ENCODE measurements at places on chromosomes 6 and 20.

DNA sequence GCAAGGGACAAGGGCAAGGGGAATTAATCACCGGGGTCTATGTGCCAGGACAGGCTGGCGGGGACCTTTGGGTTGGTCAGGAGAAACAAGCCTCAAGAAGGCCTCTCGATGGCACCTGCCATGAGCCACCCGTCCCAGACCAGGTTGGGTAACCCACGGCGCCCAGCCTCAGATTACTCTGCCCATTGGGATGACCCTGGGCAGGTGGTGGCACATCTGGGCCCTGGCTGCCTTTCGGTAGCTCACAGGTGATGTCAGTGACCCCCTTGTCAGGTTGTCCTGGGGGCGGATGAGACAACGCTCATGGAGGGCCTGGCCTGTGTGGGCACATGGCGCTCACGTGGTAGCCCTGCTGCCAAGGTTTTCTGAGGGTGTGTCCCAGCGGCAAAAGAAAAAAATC is 152.2 kb downstream of the SYCP2 start:
- DNase-seq = no peak

DNA sequence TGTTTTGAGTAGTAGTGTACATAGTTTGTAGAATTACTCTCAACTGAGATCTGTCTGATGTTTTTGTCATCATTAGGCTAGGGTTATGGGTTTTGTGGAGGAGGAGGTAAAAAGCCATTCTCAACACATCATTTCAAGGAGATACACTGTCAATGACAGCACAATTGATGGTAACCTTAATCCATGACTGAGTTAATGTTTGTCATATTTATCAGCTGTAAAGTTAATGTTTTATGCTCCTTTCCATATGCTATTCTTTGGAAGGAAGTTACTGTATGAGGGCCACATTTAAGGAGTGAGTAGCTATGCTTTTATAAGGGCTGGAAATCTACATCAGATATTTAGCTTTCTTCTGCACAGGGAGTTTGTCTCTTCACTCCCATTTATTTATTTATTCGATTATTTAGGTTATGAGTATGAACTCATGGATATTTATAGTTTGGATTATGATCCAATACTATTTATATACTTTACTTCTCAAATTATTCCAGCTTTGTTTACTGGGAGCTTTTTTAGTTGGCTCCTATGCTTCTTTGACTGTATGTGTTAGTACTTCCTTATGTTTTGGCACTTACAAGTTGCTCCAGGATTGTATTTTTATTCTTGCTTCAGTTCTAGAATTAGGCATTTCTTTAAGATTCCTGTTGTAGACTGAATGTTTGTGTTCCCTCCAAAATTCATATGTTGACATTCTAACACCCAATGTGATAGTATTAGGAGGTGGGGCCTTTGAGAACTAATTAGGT is 156.6 kb upstream of the HCRTR2 start:
- no peak for DNase-seq

DNA sequence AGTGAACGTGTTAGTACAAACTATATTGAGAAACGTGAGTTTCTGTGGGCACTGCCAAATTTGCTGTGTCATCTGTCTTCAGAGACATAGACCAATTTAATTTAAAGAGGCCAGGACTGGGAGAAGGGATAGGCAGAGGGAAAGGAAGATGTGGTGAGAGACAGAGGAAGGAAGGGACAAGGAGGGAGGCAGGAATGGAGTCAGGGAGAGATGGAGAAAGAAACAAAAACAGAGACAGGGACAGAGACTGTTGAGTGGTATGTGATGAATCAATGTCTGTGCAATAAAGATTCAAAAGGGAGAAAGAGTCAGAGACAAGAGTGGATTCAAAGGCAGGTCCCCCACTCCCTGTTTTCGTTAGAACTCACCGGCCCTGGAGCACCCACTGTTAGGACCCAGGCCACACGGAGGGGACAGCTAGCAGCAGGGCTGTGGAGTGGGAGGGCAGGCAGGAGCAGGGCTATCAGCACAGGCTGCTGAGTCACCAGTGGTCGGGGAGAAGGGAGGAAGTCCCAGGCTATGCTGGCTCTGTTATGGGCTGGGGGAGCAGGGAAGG is 51.6 kb upstream of the CHD6 start:
- peak; percentile 55 for DNase-seq

DNA sequence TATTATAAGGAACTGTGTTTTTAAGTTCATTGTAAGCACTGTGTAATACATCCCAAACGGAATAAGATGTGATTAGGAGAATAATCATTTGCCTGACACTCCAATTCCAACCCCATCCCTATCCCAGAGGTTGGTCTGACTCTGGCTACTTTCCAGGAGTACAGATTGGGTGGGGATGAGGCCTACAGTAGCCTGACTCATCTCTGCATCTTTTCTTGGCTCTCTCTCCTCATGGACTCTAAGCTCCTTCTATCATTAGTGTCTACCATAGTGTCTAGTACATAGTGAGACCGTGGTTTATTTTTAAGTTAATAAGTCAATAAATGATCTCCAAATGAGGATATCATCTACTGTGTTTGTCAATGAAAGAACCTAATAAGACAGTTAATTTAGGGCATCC is 92.2 kb upstream of the CNKSR3 start:
- no peak for DNase-seq

DNA sequence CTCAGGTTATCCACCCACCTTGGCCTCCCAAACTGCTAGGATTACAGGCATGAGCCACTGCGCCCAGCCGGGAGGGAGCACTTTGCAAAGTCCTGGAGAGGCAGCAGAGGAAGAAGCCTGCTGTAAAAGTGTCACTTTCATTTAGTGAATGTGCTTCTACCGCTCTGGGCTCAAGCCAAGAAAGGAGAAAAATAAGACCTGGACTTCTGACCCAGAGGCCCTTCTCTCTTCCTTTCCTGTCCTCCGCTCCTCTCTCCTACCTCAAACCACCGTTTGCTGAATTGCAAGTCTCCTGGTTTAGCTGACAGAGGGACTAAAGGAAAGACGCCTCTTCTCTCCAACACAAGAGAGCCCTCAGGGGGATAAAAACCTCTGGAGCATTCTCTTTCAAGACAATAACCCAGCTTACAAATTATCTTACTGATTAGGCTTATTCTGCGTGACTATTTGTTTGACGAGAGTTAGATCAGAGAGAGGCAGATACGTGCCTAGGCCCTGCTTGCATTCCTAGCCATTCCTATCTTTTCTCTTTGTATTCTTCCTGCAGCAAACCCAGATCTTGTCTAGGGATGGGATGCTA is 84.2 kb upstream of the SLC22A23 start:
- DNase-seq = no peak

- DNase-seq = no peak
Measured at GRCh38 chr20:58651946-58652605, 993 bp downstream of the STX16 start.

DNA sequence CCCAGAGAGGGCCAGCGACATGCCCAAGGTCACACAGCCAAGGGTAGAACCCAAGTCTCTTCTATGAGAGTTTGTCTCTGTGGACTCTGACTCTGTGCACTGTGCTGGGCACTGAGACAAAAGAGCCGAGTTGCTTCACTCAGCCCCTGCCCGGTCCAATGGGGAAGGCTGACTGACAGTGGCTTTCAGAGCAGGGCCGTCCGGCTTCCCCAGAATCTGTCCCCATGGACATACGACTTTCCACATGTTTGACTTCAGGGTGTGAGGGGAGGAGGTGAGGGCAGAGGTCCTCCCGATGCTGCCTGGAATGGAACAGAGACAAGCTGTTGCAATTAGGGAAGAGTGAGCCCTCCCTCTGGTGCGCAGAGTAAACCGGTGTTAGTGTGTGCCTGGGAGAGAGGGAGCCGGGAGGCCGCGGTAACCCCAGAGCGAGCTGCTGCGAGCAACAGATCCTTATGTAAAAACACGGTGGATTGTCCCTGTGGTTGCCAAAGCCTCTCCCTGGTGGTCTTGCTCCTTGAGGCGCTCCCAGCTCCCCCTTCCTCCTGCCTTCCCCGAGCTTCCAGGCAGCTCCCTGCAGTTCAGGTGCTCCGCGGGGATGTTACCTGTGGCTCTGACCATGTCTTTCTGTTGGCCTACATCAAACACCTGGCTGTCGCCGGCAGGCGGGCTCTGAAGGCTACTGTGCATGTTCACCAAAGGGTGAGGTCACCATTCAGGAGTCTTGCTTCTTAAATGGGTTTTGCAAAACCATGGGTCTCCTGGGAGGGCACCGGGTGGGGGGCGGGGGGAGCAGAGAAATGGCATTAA is 672 bp downstream of the SIRPA start:
- no peak for DNase-seq

GRCh38 chr6:13250703-13251102 is 77.6 kb downstream of the TBC1D7 start:
- no peak for DNase-seq

GRCh38 chr6:674956-675355 is 18.0 kb downstream of the EXOC2 start:
- DNase-seq = no peak

GRCh38 chr6:139608466-139609261 is 234.2 kb upstream of the CITED2 start:
- DNase-seq = no peak

DNA sequence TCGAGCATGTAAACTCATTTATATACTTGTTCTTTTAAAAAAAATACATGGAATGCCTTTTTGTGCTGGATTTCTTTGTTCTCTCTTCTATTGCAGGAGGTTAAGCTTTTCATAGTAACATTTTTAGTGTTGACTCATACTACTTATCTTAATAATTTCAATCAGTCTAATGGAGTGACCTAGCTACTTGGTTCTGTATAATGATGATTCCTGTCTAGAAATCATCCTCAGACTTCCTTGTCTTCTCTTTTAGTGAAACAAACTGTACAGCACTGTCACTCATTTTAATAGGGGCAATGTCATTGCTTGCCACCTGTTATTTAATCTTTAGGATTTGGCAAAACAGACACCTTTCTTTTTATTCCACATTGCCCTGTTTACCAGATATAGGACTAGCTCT is 62.3 kb downstream of the ADGRB3 start:
- no peak for DNase-seq

DNA sequence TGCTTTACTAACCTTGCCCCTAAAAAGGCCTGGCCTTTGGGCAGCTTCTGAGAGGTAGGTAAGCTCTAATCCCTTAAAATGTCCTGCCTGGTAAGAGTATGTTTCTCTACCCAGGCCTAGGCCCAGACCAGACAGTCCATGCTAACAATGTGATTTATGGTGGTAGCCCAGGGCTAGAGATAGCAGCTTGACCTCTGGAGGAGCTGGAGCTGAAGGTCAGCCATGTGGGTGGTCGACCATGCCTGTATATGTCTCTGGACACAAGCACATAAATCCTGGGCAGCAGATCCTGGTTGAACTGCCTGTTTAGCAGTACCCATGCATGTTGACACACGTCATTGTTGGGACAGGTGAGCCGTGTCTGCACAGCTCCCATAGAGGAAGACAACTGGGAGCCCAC is 62.1 kb upstream of the PHACTR1 start:
- DNase-seq = no peak

DNA sequence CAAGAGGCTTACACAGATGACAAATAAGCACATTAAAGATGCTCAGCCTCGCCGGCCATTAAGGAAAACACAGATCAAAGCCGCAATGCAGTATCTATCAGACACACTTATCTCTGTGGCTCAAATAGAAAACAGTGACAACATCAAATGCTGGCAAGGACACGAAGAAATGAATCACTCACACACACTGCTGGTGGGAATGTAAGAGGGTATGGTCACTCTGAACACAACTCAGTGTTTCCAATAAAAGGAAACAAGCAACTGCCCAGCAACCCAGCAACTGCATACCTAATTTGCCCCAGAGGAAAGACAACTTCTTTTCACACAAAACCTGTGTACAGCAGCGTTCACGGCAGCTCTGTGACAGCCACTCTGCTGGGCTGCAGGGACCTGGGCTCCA is 155.8 kb downstream of the WDR27 start:
- no peak for DNase-seq

GRCh38 chr6:164336455-164336854 is 921.9 kb downstream of the QKI start:
- DNase-seq = no peak

DNA sequence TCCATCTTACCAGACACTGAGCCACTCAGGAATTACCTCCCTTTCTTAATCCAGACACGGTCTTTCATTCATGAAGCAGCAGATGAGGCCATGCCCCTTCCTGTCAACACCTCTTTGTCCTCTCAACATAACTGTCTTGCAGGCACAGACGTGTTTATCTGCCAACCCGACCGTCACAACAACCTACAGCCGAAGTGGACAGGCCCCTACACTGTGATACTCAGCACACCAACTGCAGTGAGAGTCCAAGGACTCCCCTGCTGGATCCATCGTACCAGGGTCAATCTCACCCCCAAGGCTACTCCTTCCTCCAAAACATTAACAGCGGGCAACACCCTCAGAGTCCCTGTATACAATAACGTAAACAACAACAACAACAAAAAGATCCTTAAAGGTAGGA is 30.6 kb upstream of the ULBP3 start:
- DNase-seq = no peak

DNA sequence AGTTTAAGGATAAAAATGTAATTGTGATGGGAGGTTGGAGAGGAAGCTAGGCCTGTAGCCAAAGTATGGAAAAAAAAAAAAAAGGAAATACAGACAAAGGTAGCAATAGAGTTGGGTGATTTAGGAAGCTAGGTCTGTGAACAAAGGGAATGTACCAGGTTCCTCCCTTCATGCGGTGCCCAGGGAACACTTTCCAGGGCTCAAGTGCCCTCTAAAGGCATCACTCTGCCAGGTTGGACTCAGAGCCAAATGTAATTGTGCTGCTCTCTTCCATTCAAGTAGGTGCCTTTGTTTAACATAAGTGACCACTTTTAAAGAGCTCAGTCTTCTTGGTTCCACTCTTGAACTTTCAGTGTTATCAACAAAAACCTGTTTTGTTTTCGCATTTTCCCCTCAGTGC is 159.7 kb upstream of the AHI1 start:
- DNase-seq = no peak

DNA sequence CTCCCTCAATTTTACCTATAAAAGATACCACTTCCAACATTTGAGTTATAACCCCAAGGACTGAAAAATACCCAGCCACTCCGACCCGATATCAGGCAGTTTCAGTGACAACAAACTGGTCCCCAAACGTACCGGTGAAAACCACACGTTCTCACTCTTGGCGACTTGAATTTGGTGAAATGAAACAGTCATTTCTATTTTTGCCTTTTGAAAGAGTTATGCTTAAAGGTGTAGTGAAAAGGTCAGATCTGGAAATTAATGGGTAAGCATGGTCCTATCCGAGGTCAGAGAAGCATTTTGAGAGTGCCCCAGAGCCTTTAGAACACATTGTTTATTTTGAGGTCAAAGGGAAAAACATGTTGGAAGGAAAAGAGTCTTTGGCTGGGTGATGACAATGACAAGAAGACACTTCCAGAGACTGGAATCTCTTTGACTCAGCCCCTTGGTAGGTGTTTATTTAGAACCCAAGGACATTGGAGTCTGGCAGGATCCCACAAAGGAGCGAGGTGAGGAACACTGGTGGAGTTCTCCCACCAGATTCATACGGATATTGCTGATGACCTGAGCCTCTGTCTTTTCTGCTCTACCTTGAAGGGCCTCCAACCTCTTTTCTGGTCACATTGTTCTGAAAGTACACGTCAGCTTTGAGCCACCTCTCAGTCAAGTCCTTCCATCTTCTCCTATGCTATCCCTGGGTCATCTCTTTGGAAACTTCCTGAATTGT is 235.0 kb downstream of the GMPR start:
- no peak for DNase-seq

- no peak for DNase-seq
Measured at GRCh38 chr6:134240665-134241431, 77.1 kb downstream of the SGK1 start.
